MCF 10A (cell line): ENCODE measurements at places on chromosomes 3 and 15. TPM values are rescaled to one million over a fixed set of nuclear protein-coding genes. Genes with fewer than 3 reads are reported as not detected.

FBN1 gene
- 14.3 and 24.2 TPM in 2 replicates for total RNA-seq

NMB gene
- 5.1 and 7.1 TPM in 2 replicates for total RNA-seq

- peak; percentile 17 for DNase-seq
These were observed 843.2 kb downstream of the CADM2 start for GRCh38 chr3:85801955-85802354.

SLC9C1 gene
- not detected in 2 replicates for total RNA-seq

IMPG2 gene
- 0.26 and 0.37 TPM in 2 replicates for total RNA-seq

GRCh38 chr3:5047764-5048419 is 68.7 kb downstream of the BHLHE40 start:
- DNase-seq = no peak

DNA sequence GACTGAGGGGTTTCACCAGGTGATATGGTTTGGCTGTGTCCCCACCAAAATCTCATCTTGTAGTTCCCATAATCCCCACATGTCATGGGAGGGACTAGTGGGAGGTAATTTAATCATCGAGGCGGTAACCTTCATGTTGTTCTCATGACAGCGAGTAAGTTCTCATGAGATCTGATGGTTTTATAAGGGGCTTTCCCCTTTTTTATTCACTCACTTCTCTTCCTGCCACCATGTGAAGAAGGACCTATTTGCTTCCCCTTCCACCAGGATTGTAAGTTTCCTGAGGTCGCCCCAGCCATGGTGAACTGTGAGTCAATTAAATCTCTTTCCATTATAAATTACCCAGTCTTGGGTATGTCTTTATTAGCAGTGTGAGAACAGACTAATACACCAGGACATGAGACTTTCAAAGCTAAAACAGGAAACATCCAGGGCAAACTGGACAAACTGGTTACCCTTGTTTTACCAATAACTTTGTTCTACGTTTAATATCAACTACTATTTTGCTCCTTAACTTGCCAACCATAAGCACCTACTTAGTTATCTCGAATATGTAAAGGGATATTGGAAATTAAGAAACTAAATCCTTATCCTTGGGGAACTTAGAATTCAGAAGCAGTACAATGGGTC is 98.2 kb downstream of the MYH15 start:
- DNase-seq = no peak

SERINC4 gene
- 0.20 TPM in 1 of 2 replicates, not detected in the other for total RNA-seq

GNB4 gene
- 20.3 and 20.8 TPM in 2 replicates for total RNA-seq

- no peak for DNase-seq
These were observed 11.1 kb upstream of the KIF7 start for GRCh38 chr15:89666184-89666857.

NPAP1 gene
- not detected in 2 replicates for total RNA-seq

DNA sequence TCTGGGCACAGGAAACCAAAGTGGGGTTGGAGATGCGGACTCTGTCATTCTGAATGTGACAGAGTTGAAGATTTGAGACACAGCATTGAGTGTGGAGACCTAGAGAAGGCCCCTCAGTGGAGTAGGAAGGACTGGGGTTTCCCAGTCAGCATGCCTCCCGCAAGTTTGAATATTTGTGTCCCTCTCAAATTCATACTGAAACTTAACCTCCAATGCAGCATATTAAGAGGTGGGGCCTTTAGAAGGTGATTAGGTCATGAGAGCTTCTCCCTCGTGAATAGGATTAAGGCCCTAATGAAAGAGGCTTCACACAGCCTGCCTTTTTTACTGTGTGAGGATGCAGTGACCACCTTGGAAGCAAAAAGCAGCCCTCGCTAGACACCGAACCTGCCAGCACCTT is 8.0 kb downstream of the HDDC3 start:
- no peak for DNase-seq

DNA sequence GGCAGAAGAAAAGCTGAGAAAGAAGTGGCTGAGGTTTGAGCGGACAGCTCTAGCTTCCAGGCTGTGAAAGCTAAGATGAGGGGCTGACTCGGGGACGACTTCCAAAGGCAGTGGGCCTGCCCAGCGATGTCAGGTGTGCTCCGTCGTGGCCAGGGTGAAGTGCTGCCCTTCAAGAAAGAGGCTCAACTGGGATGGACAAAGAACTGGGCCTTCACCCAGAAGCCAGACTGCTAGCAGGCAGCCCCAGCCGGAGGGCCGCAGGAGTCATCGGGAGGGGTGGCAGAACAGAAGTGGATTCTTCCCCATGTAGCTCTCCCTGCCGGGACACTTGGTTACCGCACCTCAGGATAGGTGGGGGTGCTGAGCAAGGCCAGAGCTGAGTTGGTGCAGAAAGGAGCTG is 13.1 kb upstream of the SEC13 start:
- DNase-seq = no peak

GRCh38 chr3:147773116-147773630 is 364.0 kb downstream of the ZIC1 start:
- no peak for DNase-seq

DNA sequence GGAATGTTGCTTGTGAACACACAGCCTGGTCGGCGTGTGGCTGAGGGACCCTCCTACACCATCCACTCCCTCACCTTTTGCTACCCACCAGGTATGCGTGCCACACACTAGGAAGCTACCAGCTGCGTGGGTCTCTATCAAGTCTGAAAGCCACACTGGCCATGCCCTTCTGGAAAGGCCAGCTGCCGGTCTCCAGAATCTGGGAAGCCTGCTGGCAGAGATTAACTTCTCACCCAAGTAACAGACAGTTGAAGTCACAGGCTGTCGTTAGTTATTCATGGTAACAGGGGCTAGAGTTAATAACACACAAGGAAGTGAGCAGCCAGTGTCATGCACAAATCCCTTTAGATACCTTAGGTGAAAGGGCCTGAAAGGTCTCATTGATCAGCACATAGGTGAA is 48.1 kb downstream of the SUSD5 start:
- DNase-seq = no peak
